ENCODE measurements at places on chromosomes 1 and 21.

DNA sequence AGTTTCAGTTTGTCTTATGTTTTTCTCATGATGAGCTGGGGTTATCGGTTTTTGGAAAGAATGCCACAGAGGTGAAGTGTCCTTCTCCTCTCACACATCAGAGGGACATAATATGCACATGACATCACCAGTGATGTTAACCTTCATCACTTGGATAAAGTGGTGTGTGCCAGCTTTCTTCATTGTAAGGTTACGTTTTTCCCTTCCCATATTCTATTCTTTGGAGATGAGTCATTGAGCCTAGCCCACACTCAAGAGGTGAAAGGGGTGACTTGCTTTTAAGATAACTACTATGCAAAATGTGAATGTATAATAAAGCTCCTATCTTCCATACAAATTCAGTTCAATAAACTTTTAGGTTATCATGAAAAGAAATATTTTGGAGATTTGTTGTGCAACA, 36.7 kb upstream of the MAGI3 start:
- no peak for DNase-seq

DNA sequence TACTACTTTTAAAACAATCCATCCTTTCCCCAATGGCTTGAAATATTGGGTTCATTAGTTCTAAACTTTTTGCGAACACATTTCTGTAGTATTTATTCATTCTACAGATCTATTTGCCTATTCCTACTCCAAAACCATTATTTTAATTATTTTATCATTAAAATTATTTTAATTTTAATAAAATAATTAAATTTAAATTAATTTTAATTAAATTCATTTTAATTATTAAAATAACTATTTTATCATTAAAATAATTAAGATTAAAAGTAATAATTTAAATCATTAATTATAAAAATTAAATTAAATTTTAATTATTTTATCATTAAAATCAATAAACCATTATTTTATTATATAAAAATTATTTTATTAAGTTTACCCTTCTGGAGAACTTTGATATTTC, 15.6 kb downstream of the EDEM3 start:
- DNase-seq = no peak

GRCh38 chr1:156608981-156609380, 7.7 kb upstream of the GPATCH4 start:
- no peak for DNase-seq

GRCh38 chr1:173062150-173062938, 11.6 kb upstream of the TNFSF18 start:
- DNase-seq = no peak

DNA sequence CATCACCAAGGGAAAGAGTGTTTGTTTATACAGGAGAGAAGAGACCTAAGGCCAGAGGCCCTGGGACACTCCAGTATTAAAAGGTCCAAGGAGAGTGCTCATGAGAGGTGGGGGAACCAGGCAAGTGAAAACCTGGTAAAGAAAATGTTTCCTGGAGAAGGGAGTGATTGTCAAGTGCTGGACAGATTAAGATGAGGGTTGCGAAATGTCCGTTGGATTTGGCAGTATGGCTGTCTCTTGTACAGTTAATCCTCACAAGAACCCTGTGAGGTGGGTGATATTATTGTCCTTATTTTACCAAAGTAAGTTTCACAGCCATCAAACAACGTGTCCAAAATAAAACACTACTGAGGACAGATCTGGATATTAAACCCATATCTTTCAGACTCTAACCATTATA, 44.2 kb downstream of the RPAP2 start:
- no peak for DNase-seq

GRCh38 chr1:211822677-211823407, 7.7 kb downstream of the LPGAT1 start:
- no peak for DNase-seq

DNA sequence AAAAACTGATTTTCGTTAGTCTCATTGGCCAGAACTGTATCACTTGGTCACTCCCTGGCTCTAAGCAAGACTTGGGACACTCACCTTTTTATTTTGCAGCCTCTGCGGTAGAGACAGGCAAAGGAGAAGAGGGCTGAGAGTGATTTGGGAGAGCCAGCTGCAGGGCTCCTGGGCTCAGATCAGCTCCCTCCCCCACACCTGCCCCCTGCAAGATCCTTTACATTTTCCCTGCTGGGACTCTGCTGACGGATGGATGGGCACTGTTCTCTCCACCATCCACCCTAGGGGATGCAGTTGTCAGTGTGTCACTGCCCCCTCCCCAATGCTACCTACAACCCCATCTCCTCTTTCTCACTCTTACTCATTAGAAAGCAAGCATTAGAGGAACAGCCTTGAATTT, 301.1 kb upstream of the KAZN start:
- DNase-seq = no peak

DNA sequence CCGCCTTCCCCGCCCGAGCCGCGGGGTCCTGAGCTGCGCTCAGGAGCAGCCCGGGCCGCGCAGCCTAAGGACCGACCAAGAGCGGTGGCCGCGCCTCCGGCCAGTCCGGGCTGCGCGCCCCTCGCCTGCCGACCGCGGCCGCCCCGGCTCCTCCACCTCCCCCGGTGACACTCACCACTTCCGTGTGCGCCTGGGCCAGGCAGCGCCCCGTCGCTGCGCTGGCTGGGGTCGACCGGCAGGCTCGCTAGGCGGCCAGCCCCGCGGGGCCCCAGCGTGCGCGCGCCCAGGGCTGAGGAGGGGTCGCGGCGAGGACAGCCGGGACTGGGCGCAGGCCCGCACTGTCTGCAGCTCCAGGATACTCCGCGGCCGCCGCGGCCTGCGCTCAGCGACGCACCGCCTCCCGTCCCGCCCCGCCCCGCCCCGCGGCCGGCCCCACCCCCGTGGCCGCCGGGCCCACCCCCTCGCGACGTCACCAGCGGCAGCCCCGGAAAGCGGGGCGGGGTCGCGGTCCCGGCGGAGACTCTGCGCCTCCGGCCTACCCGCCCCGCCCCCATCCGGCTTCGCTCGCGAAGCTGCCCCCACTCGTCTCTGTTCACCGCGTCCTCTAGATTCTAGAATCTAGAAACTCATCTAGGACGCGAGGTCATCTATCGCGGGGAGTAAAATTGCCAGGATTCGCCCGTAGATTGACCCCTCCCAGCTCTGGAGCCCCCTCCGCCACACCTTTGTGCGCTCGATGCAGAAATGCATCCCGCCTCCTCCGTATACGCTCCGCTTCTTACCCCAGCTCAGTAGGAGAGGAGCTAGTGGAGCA, at the start of gene JAK1:
JAK1 (minus strand) TSS at position 392 of the 814 bp plus-strand sequence. CDS start 80,285 bp downstream, outside the sequence.
- DNase-seq = peak; percentile 90

GRCh38 chr1:46027788-46028573, 104.4 kb downstream of the PIK3R3 start:
- DNase-seq = no peak

GRCh38 chr21:35602811-35603362, 457.4 kb downstream of the SETD4 start:
- DNase-seq = no peak

DNA sequence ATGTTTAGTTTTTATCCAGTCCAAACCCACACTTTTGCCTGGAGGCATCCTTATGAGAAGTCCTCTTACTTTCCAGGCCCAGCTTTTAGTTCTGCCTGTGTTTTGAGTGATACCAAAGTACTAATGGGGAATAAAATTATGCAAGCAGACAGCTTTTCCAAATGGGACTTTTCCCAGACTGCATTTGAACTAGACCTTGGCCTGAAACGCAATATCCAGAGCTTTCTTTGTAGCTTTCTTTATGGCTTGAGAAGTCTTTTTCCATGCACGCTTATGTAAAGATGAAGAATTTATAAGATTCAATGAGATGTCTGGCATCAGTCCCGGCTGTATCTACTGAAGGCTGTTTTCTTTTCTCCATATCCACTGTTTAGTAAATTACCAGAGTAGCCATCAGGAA, 236.6 kb upstream of the RAB4A start:
- no peak for DNase-seq

DNA sequence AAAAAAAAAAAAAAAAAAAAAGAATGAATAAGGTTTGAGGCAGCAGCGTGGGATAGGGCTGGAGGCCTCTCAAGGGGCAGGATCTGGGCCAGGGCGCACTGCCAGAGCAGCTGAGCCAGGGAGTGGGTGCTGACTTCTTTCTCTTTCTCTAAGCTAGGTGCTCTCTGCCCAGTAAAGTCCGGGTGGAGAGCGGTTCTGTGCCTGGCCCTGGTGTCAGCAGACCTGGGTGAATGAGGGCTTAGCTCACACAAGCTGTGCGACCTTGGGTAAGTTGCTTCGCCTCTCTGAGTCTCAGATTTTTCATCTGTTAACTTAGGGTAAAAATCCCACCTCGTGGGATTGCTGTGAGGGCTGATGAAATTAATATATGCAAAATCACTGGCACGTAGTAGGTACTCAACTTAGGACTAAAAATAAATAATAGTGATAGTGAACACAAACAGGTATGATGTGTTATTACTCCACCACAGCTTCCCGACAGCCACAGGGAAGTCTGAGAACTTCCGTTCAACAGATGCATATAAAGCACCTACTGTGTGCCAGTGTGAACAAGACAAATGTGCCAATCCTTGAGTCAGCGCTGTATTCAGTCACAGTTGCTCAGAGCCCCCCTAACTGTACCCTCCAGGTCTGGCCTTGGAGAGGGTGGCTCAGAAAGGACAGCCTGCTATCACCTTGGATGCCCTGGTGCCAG, 2.0 kb upstream of the FAM131C start:
- no peak for DNase-seq

GRCh38 chr1:229258031-229258756, 12.7 kb upstream of the RAB4A start:
- peak; percentile 66 for DNase-seq

GRCh38 chr21:44972821-44973220, 33.0 kb downstream of the SLX9 start:
- DNase-seq = no peak

- DNase-seq = no peak
Measured at GRCh38 chr21:23951251-23951650, 1656.0 kb downstream of the MRPL39 start.

- no peak for DNase-seq
Measured at GRCh38 chr1:56188221-56188620, 391.1 kb downstream of the PLPP3 start.

All from liver (tissue), 10 donors.